G401 (cell line): ENCODE measurements at places on chromosomes 5 and 9.
A peak's percentile ranks its signal among the peaks of the same experiment; 100 is the strongest.

GRCh38 chr5:134122530-134122929 is 8.0 kb downstream of the TCF7 start:
- DNase-seq: no peak

GRCh38 chr9:99128133-99128406 is 23.2 kb downstream of the TGFBR1 start:
- DNase-seq: no peak

GRCh38 chr9:68595868-68596267 is 55.2 kb upstream of the TMEM252 start:
- no peak for DNase-seq

DNA sequence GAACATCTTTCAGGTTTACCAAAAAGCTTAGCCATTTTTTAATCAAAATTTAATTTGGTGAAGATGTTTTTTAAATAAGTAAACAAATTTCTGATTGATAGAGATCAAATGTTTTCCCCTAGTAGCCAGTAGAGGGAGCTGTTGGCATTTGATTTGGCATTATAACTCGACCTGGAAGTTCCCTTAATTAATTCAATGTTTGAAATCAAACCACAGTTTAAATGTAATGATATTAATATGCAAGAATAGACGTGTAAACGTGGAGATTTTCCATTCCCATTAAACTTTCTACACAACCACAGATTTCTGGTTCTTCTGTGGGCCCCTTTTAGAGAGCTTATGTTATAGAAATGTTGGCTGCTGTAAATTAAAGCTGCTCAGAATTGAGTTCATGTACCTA is 148.1 kb upstream of the MPDZ start:
- peak; percentile 76 for DNase-seq

- no peak for DNase-seq
Observed at GRCh38 chr5:2732850-2733249, 18.6 kb downstream of the IRX2 start.

DNA sequence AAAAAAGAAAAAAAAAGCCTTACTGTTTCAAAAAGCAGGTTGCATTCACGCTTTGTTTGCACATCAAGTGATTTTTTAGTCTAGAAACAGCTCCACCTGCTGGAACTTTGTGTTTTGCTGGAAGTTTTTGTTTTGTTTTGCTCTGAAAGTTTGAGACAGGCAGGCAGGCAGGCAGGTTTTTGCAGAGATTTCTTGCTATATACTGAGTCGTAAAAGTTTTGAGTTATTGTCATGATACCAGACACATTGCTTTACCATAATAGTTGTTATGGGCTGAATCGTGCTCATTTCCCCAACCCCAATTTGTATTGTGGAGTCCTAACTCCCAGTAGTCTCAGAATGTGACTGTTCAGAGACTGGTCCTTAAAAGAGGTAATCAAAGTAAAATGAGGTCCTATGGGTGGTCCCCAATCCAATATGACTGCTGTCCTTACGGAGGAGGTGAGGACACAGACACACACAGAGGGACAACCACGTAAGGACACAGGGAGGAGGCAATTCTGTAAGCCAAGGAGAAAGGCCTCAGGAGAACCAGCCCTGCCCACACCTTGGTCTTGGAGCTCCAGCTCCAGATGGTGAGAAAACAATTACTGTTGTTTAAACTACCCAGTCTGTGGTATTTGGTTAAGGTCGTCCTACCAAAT is 20.9 kb downstream of the OR2Y1 start:
- peak; percentile 32 for DNase-seq

DNA sequence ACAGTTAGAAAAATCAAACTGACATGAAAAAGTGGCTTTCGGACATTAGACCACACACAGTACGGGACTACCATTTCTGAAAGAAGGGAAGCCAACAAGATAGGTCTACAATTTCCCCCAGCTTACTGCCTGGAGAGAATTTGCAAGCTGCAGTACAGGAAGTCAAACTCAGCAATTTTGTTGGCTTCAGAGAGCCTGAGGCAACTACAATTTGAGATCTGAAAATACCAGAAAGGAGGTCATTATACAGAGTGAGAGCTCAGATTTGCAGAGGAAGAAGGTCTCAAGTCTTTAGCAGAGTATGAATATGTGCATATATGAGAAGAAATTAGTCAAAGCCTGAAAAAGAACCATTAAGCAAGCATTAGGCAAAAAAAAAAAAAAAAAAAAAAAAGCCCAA is 83.0 kb downstream of the OXCT1 start:
- DNase-seq: no peak
